CD4-positive, alpha-beta T cell treated with Interleukin-2 at 100 ng/mL for 4 hours (primary cell): ENCODE measurements at places on chromosomes 7 and 10.

- no peak for DNase-seq
These were observed 86.4 kb downstream of the TAX1BP1 start for GRCh38 chr7:27826357-27826756.

DNA sequence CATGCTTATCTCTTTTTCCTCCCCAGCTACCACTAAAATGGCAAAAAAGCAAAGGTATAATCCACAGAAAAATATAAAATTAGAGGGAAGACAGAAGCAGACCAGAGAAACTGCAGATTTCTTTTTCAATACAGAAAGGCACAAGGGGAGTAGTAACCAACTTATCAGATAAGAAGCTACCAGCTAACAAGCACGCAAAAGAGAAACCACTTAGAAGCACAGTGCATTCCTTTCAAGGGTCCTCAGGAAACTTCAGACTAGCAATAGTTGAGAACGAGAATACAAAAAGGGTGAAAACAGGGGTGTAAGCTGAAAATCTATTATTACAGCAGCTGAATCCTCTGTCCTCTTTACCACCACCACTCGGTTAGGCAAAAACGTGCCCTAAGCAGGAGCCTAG lies 9.9 kb upstream of the OR2A5 start:
- DNase-seq, result no peak

- no peak for DNase-seq
These were observed 115.0 kb upstream of the AFAP1L2 start for GRCh38 chr10:114519306-114519669.

DNA sequence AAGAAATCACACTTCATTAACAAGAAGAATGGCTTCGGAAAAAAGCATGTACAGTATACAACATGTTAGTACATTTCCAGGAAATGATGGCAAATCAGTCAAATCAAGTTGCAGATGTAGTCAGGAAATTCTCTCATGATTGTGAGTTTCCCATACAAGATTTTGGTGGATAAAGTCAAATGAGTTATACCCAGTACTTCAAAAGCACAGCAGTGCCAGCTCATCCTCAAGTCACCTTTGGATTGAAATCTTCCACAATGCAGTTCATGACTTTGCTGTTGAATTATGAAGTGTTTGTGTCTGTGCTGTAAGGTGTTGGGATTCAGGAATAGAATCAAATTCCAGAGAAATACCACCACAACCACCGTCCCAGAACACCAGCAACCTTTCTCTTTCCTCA lies 301.3 kb upstream of the BMPER start:
- DNase-seq, result no peak

DNA sequence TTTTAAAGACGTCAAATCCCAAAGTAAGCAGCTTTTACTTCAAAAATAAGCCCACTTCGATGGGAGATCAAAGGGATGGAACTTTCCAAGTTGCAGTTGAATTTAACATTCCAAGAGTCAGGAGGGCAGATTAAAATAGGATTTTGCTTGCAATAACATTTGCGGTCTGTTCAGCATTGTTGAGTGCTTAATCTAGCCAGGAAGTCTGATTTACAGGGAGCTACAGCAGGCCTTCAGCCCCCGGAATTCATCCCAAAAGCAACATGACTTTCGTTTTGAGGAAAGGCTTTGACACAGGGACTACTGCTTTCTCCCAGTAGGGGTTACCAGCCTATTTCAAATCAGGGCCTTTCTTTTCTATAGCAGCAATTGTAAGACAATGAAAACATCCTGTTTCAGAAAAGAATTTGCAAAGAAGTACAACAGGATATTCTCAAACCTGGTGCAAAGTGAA lies 279.6 kb upstream of the PITRM1 start:
- DNase-seq, result no peak

GRCh38 chr10:33493978-33494377 lies 159.5 kb upstream of the NRP1 start:
- DNase-seq, result no peak

DNA sequence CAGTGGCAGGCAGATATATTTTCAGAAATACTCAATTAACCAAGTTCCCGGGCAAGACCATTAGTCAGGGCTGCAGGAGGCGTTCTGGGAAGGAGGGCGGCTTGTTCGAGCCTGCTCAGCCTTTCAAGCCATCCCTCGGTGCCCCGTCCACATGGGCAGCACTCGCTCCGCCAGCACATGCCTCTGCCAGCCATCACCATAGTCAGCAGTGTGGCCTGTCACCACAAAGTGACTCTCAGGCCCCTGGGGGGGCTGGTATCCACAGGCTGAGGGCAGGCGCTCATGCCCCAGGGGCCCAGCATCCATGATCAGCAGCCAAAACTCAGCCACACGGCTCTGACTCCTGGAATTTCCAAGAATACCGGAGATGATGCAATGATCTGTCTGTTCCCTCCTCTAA lies 81.9 kb downstream of the CHST15 start:
- DNase-seq, result no peak

GRCh38 chr7:95246831-95247370 lies 77.4 kb downstream of the PON1 start:
- DNase-seq, result peak; percentile 5

- no peak for DNase-seq
These were observed 25.9 kb upstream of the GOLGA7B start for GRCh38 chr10:97823734-97824133.

DNA sequence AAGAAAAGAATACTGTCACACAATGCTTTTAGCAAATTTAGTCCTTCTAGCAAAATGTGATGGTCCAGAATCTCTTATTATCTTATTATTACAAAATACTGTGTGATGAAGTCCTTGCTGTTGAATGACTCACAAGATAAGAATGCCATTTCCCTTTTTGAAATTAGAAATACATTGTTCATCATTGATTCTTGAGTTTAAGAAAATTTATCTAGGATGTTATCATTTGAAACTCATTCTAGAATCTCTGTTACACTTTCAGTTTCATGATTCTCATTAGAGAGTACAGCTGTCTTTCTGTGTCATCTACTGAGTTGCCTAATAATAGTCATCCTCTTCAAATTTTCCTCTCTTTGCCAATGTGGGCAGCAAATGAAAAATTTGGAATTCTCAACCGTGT lies 9.6 kb downstream of the ZKSCAN5 start:
- DNase-seq, result no peak

- DNase-seq, result no peak
These were observed 23.3 kb upstream of the STEAP2 start for GRCh38 chr7:90188281-90188680.

DNA sequence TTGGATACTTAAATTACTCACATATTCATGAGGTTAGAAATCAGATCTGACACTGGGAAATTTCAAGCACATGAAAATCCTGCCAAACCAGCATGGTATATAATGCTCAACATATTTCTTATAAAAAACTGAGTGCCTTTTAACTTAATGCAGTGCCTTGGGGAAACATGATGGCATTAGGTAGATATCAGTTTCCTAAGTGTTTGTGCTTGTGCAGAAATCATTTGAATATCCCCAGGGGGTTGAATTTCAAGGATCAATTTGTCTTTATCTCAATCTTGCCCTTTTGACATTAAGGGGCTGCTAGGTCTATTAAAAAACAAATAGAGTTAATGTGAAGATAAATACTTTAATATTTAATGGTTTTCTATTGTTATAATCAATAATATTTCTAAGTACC lies 396.3 kb downstream of the SORCS1 start:
- DNase-seq, result no peak

DNA sequence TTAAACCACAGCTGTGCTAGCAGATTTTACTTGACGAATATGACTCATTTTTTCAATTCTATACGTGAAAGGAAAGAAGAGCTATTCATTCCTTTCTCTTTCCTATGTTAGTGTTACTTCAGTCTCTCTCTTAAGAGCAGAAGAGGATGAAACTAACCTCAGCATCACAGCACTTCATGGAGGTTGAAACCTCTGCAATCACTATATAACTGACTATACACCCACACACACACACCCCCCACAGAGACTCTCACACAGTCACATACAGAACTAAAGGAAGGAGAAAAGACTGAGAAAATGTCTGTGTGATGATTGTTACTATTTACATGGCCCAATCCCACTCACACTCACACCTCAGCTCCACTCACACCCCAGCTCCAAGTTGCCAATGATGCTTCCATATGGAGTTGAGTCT lies 104.2 kb downstream of the KIF20B start:
- DNase-seq, result no peak

- no peak for DNase-seq
These were observed 57.7 kb downstream of the PPP1R3C start for GRCh38 chr10:91575044-91575610.

- no peak for DNase-seq
These were observed 17.0 kb downstream of the GHRHR start for GRCh38 chr7:30980751-30981150.

DNA sequence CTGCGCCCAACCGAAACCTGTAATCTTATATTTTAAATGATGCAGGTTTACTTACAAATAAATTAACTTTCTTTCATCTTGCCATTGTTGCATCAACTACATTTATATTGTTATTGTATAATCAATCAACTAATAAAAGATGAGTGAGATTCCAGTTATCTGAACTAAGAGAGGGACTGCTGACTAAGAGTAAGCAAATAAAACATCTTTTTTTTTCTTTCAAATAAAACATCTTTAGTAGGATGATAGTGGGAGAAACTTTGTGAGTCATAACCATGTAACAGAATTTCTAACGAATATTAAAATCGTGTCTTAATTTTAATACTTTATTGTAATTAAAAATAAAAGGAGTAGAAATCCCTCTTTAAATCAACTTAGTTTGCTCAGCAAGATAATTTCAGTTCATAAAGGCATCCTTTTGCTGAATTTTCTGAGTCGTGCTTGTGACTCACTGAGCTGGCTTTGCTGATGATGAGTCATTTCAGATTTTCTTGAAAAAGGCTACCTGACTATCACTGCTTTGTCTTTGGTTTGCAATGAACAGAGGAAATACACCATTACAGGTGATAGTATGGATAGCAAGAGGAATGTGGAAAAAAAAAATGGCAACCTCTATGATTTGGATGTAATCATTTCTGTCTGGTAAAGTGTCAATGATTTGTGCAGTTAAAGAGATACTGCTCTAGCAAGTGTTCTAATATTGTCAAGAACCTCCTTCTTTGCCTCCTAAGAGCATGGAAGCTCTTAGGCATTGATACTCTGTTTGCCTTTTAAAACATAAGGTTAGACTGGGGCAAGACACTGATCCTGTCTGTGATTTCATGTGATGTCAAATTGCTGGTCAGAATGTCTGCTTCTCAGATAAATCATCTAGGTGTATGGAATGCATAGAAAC lies 119.5 kb downstream of the GPR158 start:
- DNase-seq, result no peak

DNA sequence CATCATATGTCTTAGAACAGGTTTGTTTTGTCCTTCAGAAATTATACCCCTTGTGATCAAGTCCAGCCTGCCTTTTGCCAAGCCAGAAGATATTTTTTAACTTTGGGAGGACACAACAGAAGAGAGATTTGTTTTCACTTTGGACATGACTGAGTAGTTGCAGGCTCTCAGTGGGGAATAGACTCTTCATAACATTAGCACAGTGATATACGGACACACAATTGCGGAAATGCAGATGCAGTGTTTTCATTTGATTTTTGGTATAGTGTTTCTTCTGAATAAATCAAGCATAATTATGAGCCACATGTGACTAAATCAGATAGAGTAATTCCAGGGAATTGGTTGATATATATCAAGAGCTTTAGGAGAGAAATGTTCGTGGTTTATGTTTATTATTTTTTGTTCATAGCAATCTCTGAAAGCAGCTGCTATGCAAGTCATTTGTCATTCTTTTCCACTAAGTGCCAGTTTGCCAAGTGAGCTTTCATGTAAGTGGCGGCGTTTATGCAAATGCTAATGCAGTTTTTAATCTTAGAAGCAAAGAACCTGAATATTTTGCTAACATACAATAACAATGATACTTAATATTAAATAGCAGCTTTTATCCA lies 69.6 kb upstream of the HDAC9 start:
- no peak for DNase-seq

DNA sequence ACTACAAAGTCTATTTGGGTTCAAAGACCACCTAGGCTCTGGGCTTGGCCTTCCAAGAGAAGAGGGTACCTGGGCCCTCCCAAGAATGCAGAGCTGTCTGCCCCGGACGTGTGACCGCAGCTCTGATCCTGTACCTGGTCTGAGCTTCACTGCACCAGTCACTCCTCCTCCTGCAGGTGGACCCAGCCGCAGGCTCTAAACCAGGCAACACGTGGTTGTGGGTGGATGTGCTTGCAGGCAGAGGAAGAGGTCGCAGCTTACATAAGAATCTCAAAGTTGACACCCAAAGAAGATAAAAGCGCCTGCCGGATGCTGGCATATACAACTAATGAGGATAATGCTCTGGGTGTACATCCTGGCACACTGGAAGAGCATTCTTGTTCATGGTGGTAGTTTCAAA lies 9.4 kb upstream of the PFKP start:
- no peak for DNase-seq

- no peak for DNase-seq
These were observed 1531.1 kb upstream of the LRRTM3 start for GRCh38 chr10:65394502-65395297.

DNA sequence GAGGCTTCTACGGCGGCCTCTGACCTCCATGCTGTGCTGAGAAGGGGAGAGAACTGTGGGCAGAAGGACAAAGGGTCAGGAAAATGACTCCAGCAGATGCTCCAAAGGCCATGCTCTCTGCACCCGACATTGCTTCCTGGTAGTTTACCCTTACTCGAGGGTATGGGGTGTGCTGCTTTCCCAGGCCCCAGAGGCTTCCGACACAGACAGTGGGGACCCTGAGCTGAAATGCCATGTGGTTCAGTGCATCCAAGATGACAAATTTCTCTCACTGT lies 130.9 kb downstream of the PTPN20 start:
- no peak for DNase-seq

GRCh38 chr10:69901628-69902505 lies 100.2 kb downstream of the COL13A1 start:
- no peak for DNase-seq

DNA sequence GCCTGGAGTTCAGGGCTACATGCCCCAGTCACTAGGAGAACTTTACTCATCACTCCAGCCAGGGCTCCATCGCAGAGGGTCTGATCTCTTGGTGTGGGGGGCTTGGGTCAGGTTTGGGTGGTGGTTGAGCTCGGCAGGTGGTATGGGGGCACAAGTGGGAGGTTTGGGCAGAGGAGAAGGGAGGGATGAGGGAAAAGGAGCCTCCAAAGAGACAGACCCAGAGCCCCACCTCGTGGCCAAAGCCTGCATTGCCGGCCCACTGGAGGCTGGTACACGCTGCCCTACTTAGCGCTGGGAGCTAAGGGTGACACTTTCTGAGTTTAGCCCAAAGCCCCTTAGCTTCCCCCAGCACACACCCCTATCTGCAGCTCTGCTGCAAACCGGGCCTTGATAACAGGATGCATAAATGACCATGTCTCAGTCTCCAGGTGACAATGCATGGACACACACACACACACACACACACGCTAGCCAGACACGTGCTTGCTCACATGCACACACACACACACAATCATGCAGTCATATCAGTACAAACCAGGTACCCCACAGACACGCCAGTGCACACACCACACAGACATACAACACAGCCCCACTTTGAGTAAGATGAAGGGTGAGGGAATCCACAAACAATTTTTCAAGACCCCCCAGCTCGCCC lies 14.7 kb downstream of the LZTS2 start:
- DNase-seq, result peak; percentile 77

GRCh38 chr7:36589391-36589790 lies 134.9 kb downstream of the AOAH start:
- no peak for DNase-seq

- peak; percentile 7 for DNase-seq
These were observed 27.6 kb downstream of the SDHAF3 start for GRCh38 chr7:97145068-97145467.

GRCh38 chr7:44463169-44463808 lies 27.2 kb downstream of the NUDCD3 start:
- no peak for DNase-seq
